ENCODE measurements at places on chromosomes 3 and 15.

- no peak for DNase-seq
These were observed 21.7 kb downstream of the GXYLT2 start for GRCh38 chr3:72909591-72909990.

GRCh38 chr3:138850151-138850550 lies 15.4 kb upstream of the PIK3CB start:
- no peak for DNase-seq

DNA sequence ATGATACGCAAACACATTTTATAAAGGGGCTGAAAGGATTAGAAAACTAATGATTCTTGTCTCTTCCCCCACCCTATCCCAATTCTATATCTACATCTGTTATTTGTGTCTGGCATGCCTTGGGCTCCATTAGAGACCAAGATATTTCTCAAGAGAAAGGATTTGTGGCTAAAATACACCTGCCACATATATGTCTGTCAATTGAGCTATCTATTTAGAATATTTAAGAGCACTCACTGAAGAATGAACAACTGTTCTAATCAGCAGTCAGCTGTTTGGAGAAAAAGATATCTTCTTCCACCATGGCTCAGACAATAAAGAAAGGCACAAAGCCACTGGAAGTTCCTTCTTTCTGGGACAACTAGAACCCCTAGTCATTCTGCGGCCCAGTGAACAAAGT lies 61.7 kb upstream of the LRRN1 start:
- DNase-seq = no peak

- no peak for DNase-seq
These were observed 1.3 kb downstream of the ELL3 start for GRCh38 chr15:43775411-43775965.

DNA sequence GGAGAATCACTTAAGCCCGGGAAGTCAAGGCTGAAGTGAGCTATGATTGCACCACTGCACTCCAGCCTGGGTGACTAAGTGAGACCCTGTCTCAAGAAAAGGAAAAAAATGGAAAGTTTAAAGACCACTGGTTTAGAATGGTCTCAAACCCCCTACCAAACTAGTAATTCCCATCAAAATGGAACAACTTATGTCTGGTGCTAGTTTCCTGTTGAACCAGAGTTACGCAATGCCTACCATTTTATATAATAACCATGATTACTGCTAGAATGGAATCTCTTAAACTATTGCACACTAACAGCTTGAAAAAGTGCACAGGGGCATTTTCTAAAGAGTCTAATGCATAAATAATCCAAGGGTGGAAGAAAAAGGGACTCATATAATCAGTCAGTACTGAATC lies 43.6 kb downstream of the DMXL2 start:
- no peak for DNase-seq

DNA sequence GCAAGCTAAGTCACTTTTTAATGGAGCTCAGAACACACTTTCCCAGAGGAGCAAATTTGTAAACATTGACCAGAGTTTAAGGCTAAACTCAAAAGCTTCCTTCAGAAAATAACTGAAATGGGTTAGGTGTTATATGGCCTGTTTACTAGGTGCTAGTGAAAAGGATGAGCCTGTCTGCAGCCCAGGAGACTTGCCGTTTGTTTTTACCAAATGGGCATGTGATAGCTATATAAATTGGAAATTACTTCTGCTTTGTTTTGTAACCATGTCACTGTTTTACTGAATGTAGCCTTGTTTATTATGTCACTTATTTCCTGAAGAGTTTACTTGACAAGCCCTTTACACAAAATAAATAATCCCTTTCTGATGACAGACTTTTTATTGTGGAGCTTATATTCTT lies 109.4 kb upstream of the THSD4 start:
- no peak for DNase-seq

GRCh38 chr3:152445212-152445611 lies 176.5 kb downstream of the MBNL1 start:
- DNase-seq = no peak

GRCh38 chr15:25572191-25572590 lies 133.4 kb upstream of the UBE3A start:
- no peak for DNase-seq

Measured in stimulated activated CD4-positive, alpha-beta T cell treated with anti-CD3 and anti-CD28 coated beads, Interleukin-4, amount 100 ng/mL, for 24 hours (primary cell).